ENCODE measurements at places on chromosomes 11 and 22.

- DNase-seq, result no peak
Observed at GRCh38 chr22:38946771-38947170, 10.6 kb upstream of the APOBEC3A start.

DNA sequence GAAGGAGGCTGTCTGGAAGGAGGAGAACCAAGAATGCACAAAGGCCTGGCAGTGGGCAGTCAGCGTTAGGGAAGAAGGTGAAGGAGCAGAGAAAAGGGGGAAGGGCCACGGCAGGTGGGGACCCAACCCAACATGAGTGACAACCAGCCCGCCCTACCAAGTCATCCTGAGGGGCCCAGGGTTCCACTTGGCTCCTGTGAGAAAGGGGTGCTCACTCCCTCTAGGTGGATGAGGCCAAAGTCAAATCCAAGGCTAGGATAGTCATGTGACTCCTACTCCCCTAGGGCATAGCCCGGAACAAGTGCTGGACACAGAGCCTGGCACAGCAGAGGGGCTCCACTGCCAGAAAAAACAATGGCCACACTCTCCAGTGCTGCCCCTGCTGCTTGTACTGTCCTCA lies 2.2 kb upstream of the DGCR2 start:
- DNase-seq, result no peak

GRCh38 chr11:125188021-125188420 lies 23.5 kb downstream of the PKNOX2 start:
- no peak for DNase-seq

DNA sequence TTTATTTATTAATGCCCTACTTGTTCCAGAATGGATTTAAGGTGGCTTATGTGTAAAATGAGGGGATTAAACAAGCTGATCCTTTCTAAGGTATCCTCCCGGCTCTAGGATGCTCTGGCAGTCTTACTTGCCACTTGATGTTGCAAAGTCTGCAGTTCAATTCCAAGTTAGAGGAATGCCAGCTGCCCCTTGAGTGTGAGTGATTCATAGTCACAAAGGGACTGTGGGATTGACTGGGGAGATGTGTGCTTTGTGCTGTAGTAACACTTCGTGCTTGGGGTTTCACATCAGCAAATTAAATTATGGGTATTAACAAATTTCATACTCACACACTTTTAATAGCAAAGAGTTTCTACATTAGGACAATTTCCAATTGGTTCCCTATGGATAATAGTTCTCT lies 550.8 kb upstream of the CADM1 start:
- no peak for DNase-seq

- no peak for DNase-seq
Observed at GRCh38 chr11:10072142-10072541, 221.9 kb downstream of the SBF2 start.

DNA sequence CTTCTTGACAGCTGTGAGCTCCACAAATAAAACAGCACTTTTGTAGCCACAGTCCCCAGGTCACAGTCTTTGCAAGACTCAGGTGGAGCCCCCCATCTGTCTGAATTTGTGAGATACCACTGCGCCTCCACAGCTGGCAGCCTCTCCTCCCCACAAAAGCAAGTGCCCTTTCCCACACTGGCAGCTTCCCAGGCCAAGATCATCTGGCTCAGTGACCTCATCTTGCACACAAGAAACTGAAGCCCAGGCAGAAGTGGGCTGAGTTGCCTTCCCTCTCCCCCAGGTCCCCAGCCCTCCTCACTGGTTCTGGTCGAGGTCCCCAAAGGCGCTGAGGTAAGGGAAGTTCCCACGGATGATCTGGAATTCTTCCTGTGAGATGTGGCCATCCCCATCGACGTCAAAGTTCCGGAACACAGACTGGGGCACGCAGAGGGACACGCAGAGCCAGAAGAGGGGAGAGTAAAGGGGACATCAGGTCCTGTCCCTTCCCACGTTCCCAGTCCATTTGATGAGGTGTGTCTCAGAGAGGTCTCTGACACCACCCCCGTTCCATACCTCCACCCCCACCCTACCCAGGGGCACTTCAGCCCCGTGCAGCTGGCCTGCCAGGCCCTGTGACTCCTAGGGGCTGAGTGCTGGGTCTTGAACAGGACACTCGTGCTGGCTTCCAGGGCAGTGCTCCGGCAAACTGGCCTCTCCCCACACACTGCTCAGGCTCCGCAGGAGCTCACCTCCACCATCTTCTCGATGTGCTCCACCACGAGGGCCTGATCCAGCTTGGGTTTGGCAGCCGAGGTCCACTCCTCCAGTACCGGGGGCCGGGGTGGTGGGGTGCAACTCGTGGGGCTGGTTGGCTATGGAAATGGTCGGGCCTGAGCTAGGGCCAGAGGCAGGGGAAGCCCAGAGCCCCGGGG lies 8.9 kb downstream of the RASGRP2 start:
- DNase-seq, result no peak

Measured in stimulated activated CD4-positive, alpha-beta T cell treated with anti-CD3 and anti-CD28 coated beads, TNF-alpha, amount 100 ng/mL, for 1 hour (primary cell).